Breast epithelium (tissue), 4 donors: ENCODE measurements at places on chromosomes 4 and X.

GRCh38 chrX:71184803-71185495, 38.1 kb upstream of the GJB1 start:
- no peak for DNase-seq

DNA sequence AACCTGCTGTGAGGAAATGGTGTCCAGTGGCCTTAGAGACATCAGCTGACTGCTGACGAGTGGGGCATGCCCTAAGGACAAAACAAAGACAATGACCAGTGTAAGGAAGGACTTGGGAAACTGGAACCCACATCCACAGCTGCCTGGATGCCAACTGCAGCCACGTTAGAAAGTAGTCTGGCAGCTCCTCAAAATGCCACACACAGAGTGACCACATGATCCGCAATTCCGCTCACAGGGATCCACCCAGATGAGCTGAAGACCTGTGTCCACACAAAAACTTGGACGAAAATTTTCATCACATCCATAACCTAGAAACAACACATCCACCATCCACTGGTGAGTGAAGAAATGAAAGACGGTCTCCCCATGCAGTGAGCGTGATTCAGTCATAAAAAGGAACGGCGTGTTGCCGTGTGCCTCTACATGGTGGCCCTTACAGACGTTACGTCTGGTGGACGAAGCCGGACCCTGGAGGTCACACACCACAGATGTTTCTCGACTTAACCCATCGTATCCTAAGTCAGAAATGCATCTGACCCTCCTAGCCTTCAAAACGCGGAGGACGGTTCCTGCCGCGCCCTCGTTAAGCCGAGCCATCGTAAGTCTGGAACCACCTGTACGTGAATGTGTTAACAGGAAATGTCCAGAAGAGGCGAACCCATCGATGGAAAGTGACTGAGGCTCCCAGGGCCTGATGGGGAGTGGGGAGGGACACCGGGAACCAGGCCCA, 40.6 kb upstream of the MXD4 start:
- no peak for DNase-seq

DNA sequence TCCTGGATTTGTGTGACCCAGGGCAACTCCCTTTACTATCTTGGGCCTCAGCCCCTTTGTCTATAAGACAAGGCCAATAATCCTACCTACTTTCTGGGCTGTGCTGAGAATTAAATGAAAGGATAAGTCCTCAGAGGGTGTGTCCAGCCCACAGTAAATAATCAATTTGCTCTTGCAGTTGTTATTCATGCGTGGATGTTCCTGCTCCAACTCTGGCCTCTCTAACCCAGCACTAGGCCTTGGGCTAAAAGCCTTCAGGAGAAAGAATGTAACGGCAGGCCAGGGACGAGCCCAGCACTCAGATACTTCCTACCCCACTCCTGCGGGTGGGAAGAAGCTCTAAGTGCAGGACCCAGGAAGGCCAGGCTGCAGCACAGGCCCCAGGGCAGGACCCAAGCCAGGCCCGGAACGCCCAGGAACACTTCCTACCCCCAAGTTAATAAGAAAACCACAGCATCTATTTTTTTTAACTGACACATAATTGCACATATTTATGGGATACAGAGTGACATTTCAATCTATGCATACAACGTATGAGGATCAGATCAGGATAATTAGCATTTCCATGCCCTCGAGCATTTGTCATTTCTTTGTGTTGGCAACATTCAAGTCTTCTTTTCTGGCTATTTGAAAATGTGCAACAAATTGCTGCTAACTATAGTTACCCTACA, 179.6 kb upstream of the RBPJ start:
- no peak for DNase-seq

GRCh38 chr4:46124773-46125413, 1.0 kb upstream of the GABRG1 start:
- no peak for DNase-seq

DNA sequence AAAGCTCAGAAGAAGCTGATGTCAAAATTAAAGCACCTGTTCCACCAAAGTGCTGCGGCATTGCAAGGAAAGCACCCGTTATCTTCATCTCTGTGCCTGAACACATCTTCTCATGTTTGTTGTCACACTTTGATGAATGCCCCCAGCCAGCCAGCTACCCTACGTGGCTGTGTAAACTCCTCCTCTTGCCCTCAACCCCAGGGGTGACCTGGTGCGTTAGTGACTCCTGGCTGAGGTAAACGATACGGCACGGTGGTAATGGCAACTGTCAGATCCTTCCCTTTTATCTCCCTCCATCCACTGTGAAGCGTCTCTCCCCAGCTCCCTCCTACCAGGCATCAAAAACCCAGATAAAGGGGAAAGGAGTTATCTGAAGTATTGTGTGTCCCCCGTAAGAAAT, 90.6 kb upstream of the WWC2 start:
- DNase-seq: no peak
